ENCODE measurements at places on chromosomes 2 and 18. TPM values are rescaled to one million over a fixed set of nuclear protein-coding genes. Genes with fewer than 3 reads are reported as not detected.

The CYP26B1 gene
- not detected for total RNA-seq

The EFR3B gene
- total RNA-seq, result not detected

The SLC4A5 gene
- 7.0 TPM for total RNA-seq

The HIBCH gene
- 26.3 TPM for total RNA-seq

The LINC00305 gene
- not detected for total RNA-seq

The HOXD12 gene
- total RNA-seq, result 0.25 TPM

The DNAJC10 gene
- 227 TPM for total RNA-seq

The CFAP210 gene
- not detected for total RNA-seq

The WDR12 gene
- total RNA-seq, result 91.4 TPM

The NEB gene
- 0.30 TPM for total RNA-seq

The MOGAT1 gene
- not detected for total RNA-seq

The AGBL5 gene
- 42.0 TPM for total RNA-seq

The KYNU gene
- total RNA-seq, result 0.27 TPM

The UPP2 gene
- total RNA-seq, result not detected

The TIA1 gene
- 129 TPM for total RNA-seq

The CXCR4 gene
- 289 TPM for total RNA-seq

The AMMECR1L gene
- total RNA-seq, result 17.1 TPM

The SNED1 gene
- total RNA-seq, result 13.6 TPM

The TMEM237 gene
- 30.5 TPM for total RNA-seq

The AFF3 gene
- total RNA-seq, result 131 TPM

The DYNAP gene
- not detected for total RNA-seq

The ZNF521 gene
- 4.0 TPM for total RNA-seq

The HNRNPLL gene
- 47.9 TPM for total RNA-seq

The MC2R gene
- total RNA-seq, result not detected

The KLHL41 gene
- total RNA-seq, result not detected

The COL4A4 gene
- 7.0 TPM for total RNA-seq

The GKN1 gene
- total RNA-seq, result not detected

The IAH1 gene
- 3.8 TPM for total RNA-seq

The FSHR gene
- not detected for total RNA-seq

The MYO7B gene
- total RNA-seq, result 3.7 TPM

The LYG1 gene
- total RNA-seq, result 1.8 TPM
